ENCODE measurements at places on chromosomes 4 and X. TPM values are rescaled to one million over a fixed set of nuclear protein-coding genes. Genes with fewer than 3 reads are reported as not detected.

Gene GRIA2
- polyA plus RNA-seq, result 0.48 TPM

Gene MAPK10
- polyA plus RNA-seq, result 3.8 TPM

Gene GIMD1
- not detected for polyA plus RNA-seq

Gene MAGEC2
- not detected for polyA plus RNA-seq

Gene SRPK3
- 0.23 TPM for polyA plus RNA-seq

Gene WNK3
- polyA plus RNA-seq, result 0.24 TPM

Gene FOXO4
- polyA plus RNA-seq, result 9.1 TPM

Gene HELQ
- 9.3 TPM for polyA plus RNA-seq

Gene SUPT20HL2
- polyA plus RNA-seq, result not detected

Gene NDUFB11
- polyA plus RNA-seq, result 97.2 TPM

Gene IKBKG
- polyA plus RNA-seq, result 10.6 TPM

Gene PRRG3
- 0.03 TPM for polyA plus RNA-seq

Gene DMD
- 11.5 TPM for polyA plus RNA-seq

Gene SPACA5
- not detected for polyA plus RNA-seq

Gene SLC25A4
- 18.4 TPM for polyA plus RNA-seq

Gene STPG2
- polyA plus RNA-seq, result not detected

Gene ZCCHC18
- 0.45 TPM for polyA plus RNA-seq
